Epithelial cell of esophagus (primary cell): ENCODE measurements at places on chromosomes 12 and 14.
A peak's percentile ranks its signal among the peaks of the same experiment; 100 is the strongest.

DNA sequence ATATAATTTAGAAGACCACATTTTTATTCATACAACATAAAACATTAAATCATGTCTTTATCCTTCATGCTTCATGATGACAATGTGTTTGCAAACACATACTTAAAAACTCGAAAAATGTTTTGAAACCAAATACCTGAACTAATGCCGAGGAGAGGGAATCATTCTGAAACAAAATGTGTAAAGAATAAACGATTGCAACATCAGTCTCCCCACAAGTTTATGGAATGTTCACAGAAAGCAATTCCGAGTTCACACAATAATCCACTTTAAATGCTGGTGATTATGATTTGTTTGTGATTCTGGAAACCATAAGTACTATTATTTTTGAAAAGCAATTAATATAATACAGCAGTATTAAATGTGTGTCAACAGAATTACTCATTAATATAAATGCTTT lies 84.5 kb upstream of the PDZRN4 start:
- DNase-seq = no peak

GRCh38 chr14:80663541-80663940 lies 278.0 kb downstream of the CEP128 start:
- DNase-seq = no peak

DNA sequence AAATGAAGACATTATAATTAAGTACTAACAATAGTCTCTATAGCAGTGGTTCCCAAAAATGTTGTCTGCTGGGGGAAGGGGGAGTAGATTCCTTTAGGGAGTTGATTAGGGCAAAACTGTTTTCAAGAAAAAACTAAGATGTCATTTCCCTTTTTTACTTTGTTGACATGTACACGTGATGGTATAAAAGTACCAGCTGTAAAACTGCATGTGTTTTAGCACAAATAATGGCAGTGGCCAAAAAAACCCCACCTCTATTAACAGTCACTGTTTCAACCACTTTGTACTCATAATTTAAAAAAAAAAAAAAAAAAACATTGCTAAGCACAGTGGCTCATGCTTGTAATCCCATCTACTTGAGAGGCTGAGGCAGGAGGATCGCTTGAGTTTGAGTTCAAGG lies 61.7 kb downstream of the PPP1R12A start:
- no peak for DNase-seq

- no peak for DNase-seq
Observed at GRCh38 chr12:102478405-102479098, 1.8 kb downstream of the IGF1 start.

GRCh38 chr14:49950275-49951228 lies 57.7 kb downstream of the ARF6 start:
- DNase-seq = peak; percentile 100

DNA sequence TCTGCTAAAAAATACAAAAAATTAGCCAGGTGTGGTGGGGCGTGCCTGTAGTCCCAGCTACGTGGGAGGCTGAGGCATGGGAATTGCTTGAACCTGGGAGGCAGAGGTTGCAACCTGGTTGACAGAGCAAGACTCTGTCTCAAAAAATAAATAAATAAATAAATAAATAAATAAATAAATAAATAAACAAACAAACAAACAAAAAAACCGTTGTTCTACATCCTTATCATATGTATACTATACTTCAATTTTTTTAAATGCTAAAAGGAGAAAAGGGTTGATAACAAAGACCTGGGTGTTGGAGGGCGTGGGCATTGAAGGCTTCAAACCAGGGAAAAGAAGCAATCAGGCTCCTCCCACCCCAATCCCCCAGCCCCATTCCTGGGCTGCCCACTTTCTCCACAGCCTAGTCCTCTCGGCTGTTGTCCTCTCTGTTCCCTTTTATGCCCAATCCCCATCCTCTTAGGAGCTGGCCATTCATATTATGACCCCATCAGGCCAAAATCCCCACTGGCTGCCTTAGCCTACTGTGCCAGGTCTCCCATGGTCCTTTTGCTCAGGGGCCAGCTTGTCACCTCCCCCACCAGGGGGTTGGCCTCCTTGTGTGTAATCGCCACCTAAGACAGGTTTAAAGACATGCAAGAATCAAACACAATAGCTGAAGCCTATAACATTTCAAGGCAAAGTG lies 30.2 kb downstream of the CLMN start:
- DNase-seq = no peak

DNA sequence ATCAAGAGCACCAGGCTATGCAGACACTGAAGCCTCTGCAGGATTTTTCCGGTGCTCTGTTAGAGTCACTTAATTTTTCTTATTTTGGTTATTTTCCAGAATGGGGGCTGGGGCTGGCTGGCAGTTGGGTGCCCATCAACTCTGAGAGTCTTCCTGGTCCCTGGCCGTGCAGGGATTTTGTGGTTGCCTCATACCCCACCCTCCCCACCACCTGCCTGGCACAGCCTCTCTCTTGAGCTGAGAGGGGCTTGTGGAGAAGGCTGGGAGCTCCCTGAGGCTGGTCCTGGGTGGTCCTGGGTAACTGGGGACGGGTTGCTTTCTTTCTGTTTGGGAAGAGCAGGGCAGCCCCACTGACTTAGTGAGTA lies 23.3 kb downstream of the LRTM2 start:
- DNase-seq = no peak
